ELF-1 (cell line): ENCODE measurements at places on chromosomes 13 and 19.
A peak's percentile ranks its signal among the peaks of the same experiment; 100 is the strongest.

- DNase-seq, result no peak
These were observed 165.6 kb downstream of the MZT1 start for GRCh38 chr13:72561791-72562190.

GRCh38 chr19:24063295-24063694 is 23.7 kb upstream of the ZNF254 start:
- DNase-seq, result no peak

DNA sequence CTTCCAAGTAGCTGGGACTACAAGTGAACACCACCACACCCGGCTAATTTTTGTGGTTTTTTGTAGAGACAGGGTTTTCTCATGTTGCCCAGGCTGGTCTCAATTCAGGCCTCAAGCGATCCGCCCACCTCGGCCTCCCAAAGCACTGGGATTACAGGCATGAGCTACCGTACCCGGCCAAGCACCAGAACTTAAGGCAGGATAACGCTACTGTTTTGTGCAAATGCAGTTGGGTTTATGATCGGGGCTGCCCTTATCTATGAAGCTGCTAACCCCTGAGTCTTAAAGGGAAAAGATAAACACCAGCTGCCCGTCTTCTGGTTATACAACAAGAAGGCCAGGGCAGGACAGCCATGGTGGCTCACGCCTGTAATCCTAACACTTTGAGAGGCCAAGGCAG is 12.6 kb upstream of the TM6SF2 start:
- peak; percentile 45 for DNase-seq

DNA sequence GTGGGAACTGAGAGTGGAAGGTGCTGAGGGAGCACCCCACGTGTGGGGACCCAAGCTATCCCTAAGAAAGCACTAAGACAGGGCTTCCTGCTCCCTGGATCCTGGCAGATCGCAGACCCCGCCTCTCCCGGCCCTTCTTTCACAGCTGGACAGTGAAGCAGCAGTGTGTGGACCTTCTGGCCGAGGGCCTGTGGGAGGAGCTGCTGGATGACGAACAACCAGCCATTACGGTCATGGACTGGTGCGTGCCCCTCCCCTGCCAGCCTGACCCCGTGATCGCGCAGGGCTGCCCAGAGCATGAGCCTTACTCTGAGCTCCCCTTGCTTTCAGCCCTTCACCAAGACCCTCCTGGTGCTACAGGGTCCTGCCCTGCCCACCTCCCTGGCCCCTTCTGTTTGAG is 2.3 kb downstream of the NCCRP1 start:
- peak; percentile 66 for DNase-seq

DNA sequence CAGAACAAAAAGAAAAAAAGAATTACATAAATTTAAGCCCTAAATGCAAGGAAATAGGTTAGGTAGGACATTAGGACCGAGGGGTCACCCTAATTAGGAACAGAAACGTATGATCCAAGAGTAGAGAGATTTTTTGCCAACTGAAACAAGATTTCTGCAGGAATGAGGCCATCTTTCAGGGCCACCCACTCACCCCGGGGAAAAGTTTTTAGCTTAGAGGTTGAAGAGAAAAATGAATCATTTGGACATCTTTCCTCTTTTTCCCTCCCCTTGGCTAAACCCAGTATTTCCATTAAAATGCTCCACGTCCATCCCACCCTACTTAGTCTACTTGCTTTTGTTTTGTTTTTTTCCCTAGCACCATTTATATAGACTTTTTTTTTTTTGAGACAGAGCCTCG is 10.6 kb upstream of the PNMA8A start:
- DNase-seq, result no peak

GRCh38 chr19:882871-883497 is 10.0 kb downstream of the MED16 start:
- DNase-seq, result no peak

DNA sequence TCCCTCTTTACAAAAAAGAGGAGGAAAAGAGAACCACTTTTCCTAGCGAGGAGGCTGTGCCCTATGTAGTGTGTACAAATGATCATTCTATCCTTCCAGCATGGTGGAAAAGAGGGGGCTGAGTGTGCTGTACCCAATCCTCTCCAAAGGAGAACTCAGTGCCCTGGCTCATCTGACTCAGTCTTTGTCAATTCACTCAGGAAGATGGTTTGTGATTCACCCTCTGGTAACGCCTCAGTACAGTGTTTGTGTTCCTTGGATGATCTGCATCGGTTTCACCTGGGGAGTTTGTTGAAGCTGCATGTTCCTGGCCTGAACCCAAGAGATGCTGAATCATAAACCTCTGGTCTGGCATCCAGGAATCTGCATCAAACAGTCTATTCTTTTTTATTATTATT is 18.3 kb upstream of the ENOX1 start:
- no peak for DNase-seq

DNA sequence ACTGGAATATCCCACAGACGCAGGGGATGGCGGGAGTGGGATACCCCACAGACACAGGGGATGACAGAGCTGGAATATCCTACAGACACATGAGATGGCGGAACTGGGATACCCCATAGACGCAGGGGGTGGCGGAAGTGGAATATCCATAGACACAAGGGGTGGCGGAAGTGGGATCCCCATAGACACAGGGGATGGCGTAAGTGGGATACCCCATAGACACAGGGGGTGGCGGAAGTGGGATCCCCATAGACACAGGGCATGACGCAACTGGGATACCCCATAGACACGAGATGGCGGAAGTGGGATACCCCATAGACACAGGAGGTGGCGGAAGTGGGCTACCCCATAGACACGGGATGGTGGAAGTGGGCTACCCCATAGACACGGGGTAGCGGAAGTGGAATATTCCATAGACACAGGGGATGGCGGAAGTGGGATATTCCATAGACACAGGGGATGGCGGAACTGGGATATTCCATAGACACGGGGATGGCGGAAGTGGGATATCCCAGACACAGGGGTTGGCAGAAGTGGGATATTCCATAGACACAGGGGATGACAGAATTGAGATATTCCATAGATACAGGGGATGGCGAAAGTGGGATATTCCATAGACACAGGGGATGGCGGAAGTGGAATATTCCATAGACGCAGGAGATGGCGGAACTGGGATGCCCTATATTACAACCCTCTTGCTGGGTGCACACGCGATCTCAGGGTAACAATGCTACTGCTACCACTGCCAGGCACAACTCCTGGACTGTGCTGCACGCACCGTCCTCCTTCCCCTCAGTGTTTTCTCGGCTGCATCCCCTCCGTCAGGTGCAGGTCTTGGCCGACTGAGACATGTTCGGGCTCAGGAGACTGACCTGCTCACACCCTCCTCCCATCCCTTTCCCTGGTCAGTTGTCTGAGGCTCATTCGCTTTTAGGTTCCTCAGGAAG is 28.1 kb downstream of the ZNF787 start:
- DNase-seq, result no peak

DNA sequence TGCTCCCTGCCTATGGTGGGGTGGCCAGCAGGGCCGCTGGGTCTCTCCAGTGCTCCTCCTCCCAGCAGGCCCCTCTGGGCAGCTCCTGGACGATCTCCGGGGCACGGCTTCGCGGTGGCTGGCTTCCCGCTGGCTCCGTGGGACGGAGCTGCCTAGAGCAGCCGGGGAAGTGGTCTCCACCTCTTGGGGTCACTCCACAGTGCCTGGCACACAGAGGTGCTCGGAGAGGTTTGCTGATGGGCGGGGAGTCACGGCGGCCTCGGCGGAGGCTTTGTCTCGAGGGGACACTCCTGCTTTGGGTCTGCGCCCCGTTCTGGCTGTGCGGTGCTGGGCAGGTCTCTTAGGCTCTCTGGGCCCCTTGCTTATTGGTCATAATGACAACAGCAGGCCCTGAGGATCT is 9.9 kb upstream of the CACTIN start:
- no peak for DNase-seq

- DNase-seq, result peak; percentile 59
These were observed 419.4 kb downstream of the UQCRFS1 start for GRCh38 chr19:28793391-28794168.

DNA sequence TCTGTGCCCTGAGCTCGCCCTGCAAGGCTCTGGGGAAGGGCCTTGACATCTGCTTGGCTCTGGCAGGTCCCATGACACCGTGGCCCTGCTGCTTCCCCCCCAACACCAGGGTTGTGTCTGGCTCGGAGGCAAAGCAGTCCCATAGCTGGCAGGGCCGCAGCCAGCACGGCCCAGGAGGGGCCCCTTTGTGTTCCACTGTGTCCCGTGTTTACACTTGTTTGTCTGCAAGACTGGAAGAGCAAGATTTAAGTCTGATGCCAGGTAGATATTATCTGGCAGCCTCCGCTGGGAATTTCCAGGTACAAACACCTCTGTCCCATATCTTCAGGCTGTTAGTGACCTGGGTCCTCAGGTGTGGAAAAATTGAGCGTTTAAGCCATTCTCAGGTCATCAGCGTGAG is 44.3 kb downstream of the MCF2L start:
- peak; percentile 81 for DNase-seq

DNA sequence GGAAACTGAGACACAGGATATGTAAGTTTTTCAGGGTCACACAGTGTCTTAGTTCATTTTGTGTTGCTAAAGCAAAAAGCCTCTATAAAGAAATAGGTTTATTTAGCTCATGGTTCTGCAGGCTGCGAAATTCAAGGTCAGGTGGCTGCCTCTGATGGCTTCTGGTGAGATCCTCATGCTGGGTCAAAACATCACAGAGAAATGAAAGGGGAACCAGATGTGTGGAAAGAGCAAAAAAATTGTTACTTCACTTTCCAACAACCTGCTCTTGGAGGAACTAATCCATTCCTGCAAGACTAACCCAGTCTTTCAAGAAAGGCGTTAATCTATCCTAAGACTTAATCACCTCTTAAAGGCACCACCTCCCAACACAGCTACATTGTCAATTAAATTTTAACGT is 64.2 kb upstream of the UBL3 start:
- no peak for DNase-seq

- DNase-seq, result no peak
These were observed 502.3 kb downstream of the KCTD12 start for GRCh38 chr13:76383676-76384461.

- no peak for DNase-seq
These were observed 6.4 kb downstream of the ARHGEF7 start for GRCh38 chr13:111121506-111121905.
